ENCODE measurements at places on chromosomes 3 and 15. TPM values are rescaled to one million over a fixed set of nuclear protein-coding genes. Genes with fewer than 3 reads are reported as not detected.

The LIPC gene
- 0.55 TPM for total RNA-seq

The ALPK3 gene
- 12.2 TPM for total RNA-seq

The PCSK6 gene
- 11.7 TPM for total RNA-seq

The HRH1 gene
- 5.6 TPM for total RNA-seq

The HSPBAP1 gene
- 10.5 TPM for total RNA-seq

The HHATL gene
- total RNA-seq, result 2.7 TPM

The NR2E3 gene
- total RNA-seq, result 0.80 TPM

The REC114 gene
- total RNA-seq, result not detected

The RPUSD3 gene
- 16.3 TPM for total RNA-seq

The PTH1R gene
- total RNA-seq, result 25.1 TPM

Data from lung (tissue), 17 donors.